ENCODE measurements at places on chromosomes 6 and 20.

- no peak for DNase-seq
Measured at GRCh38 chr20:21714297-21715192, 9.1 kb downstream of the PAX1 start.

DNA sequence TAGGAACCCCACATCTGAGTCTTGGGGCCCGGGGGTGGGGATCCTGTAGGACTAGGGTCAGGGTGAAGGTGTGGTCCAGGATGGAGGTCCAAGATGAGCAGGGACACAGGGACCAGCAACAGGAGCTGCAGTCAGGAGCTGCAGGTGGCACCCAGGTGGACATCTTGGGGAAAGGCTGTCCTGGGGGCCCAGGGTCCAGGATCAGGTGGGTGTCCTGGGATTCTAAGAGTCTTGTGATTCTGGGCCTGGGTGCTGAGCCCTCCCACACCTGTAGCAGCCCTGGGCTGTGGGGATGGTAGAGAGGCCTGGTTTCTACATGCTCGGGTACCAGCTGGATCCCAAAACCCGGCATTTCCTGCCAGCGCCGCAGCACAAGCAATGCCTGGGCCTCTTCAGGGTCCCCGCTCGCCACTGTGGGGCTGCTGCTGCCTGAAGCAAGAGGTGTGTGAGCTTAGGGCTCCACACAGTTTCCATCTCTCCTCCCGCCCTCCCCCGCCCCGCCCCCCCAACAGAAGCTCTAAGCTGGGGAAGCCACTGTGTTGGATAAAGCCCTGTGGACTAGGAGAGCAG is 20.7 kb downstream of the ERGIC3 start:
- no peak for DNase-seq

DNA sequence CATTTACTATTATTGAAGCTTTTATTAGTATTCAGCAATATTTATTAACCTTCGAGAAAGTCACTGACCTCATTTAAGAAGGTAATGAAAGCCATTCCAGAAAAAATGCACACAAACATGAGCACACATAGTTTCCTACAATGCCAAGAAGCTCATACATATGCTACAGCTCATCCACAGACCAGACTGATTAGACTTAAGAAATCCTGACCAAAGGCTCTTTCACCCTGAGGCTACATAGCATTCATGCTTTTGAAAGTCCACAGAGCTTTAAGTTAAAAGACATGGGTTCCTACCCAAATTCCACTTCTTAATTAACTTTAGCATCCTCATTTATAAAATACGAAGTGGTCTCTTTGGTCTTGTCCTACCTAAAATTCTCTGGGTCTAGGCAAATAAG is 430.4 kb downstream of the TBC1D32 start:
- no peak for DNase-seq

DNA sequence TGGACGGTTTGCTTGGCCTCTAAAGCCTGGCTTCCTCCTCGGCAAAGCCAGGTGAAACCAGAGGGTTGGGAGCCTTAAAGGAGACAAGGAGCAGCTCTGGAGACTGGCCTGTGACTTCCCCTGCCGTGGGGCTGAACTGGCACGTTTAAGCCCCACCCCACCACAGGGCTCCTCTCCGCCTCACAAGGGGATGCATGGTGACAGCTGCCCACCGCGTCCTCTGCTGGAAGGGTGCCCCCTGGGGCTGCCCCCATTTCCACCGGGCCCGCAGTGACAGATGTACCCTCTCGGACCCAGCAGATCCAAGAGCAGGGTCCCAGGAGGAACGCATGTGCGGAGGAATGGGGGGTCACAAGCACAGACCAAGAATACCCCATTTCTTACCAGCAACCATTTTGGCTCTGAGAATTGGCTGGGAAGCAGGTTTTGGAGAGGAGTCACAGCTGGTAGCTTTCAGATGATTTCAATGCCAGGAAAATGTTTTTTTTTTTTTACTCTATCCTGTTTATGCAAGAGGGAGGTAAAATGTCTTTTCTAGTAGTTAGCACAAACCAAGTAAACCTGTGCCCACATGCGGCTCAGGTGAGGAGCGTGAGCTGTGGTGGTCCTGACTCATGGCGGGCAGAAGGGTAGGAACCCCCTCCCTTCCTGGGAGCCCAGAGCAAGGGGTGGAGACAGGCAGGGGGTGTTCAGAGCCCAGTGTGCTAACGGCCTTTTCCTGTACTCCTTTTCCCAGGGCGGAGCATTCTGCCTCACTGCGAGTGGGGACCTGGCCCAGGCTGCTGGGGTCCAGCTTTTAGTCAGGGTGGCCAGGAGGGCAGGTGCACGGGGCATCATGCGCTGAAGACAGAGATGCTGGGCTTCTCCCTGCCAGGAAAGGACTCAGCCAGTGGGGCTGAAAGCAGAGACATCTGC is 33.0 kb downstream of the FRMD1 start:
- DNase-seq, result no peak

GRCh38 chr6:158972241-158973233 is 27.5 kb downstream of the RSPH3 start:
- DNase-seq, result peak; percentile 55

- DNase-seq, result no peak
Measured at GRCh38 chr6:156809034-156809433, 31.9 kb downstream of the ARID1B start.

Data from HCT116 (cell line).